ENCODE measurements at places on chromosomes 13 and 19.

DNA sequence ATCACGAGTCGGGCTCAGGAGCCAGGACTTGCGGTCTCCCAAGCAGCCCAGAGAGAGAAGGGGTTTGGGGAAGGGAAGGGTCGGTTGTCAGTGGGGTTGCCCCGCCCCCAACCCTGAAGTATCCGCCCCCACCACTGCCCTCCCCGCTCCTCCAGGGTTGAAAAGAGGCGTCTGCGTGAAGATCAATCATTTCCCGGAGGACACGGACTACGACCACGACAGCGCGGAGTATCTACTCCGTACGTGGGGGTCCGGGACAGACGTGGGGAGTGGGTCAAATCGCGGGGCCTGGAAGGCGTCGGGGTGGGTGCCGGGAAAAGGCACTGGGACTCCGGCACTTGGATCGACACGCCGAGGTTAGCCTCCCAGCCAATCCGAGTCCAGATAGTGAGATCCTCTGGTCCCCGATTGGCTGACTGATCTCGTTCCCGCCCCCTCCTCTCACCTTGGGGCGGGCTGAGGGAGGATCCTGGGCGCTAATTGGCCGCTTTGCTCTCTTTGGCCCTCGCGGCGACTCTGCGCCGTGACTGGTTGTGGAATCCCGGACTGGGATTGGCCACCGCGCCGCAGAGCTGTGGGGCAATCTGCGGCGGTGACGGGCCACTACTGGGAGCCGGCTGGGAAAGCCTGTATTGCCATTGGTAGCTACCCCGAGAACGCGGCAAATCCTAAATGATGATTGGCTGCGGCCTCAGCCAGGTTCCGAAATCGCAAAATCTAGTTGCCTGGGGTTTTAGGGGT lies 13.3 kb upstream of the CACNG6 start:
- peak; percentile 81 for DNase-seq

DNA sequence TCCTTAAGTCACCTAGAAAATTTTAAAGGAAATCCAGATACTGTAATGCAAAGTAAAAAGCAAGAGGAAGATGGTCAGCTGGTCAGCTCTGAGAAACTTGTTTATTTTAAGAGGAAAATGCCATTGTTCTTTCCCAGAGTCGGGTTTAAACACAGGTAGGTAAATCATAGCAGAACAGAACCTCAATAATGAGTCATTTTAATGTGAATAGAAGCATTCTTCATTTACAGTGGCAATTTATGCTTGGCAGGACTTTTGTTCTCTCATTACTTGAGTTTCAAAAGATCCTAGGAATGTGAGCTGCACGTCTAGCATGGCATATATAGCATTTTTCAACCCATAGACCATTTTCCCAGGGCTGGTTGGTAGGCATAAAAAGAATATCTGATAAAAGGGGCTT lies 132.3 kb downstream of the LIG4 start:
- DNase-seq, result no peak

GRCh38 chr13:53501387-53501786 lies 472.8 kb downstream of the OLFM4 start:
- no peak for DNase-seq

- peak; percentile 13 for DNase-seq
Observed at GRCh38 chr19:41541990-41542584, 33.9 kb upstream of the CEACAM21 start.

GRCh38 chr13:91950803-91951202 lies 552.4 kb downstream of the GPC5 start:
- no peak for DNase-seq

All from mesenchymal stem cell (in vitro differentiated cells and primary cell).